NCI-H2081 treated with DMSO at 0.1 percent for 48 hours (cell line): ENCODE measurements at places on chromosomes 3 and 15.

DNA sequence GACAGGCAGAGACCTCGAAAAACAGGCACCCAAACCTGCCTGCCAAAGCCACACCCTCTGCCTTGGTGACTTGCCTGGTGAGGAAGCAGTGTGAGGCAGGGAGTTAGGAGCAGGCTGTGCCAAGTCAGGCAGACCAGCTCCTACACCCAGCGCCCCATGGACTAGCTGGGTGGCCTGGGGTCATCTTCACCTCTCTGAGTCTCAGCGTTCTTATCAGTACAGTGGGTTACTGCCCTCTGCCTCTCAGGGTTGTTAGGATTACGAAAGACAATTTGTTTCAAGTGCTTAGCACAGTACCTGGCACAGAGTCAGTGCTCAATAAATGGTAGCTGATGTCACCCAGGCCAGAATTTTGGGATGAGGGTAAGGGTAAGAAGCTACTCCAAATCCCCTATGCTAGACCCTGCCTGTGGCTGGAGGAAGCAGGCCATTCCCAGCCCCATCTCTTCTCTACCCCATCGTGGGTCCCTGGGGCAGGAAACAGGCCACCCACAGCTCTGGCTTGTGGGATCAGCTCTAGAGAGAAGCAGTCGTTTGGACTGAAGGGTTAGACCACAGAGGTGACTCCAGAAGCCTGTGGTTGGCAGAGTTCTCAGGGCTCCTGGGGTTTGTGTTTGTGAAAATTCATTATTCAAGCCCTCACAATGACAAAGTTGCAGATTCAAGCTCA is 10.1 kb downstream of the SLC51B start:
- DNase-seq: no peak

- DNase-seq: no peak
Observed at GRCh38 chr15:34773013-34773412, 18.2 kb upstream of the GJD2 start.

DNA sequence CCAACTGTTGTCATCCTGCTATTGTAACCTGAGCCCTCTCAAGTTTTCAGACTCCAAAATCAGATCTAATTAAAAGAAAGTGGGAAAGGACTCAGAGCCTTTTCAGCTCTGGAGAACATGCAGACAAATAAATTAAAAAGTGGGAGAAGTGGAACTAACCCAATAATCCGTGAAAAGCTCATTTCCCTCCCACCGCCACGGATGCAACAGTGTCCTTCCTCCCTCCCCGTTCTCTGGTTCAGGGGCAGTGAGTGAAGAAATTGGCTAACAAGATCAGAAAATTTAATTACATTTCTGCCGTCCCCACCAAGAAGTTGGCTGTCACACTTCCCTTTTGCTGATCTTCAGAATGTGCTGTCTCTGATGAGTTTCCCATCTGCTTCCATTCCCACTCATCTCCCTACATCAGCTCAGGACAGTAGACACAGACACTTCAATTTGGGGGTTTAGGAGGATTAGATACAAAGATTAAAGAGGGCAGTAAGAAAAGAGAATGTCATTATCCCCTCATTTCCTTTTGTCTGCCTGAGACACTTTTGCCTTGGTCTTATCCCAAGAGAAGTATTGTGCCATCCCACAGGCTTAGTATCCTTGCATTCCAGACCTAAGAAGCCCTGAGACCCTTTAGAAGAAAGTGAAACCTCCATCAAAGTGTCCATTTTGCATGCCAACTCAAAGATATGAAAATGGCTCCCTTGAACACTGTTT is 335.7 kb upstream of the PPP2R3A start:
- DNase-seq: no peak

GRCh38 chr3:158696618-158697017 is 24.2 kb upstream of the LXN start:
- no peak for DNase-seq

DNA sequence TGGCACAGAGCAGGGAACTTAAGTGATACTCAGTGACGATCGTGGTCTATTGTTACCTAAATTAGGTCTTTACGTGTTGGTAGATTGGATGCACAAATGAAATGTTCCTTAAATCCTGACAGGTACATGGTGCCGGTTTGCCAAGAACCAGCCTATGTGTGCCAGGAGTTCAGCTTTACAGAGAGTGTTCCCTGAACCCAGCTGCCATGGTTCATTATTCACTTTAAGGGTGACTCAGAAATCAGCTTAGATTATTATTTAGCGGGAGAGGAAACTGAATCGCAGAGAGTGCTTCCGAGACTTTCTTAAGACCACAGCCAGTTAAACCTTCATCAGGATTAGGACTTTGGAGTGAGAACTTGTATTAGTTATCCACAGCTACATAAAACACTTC is 21.5 kb downstream of the FAM43A start:
- no peak for DNase-seq

GRCh38 chr3:189446959-189447560 is 184.1 kb upstream of the TP63 start:
- DNase-seq: no peak

DNA sequence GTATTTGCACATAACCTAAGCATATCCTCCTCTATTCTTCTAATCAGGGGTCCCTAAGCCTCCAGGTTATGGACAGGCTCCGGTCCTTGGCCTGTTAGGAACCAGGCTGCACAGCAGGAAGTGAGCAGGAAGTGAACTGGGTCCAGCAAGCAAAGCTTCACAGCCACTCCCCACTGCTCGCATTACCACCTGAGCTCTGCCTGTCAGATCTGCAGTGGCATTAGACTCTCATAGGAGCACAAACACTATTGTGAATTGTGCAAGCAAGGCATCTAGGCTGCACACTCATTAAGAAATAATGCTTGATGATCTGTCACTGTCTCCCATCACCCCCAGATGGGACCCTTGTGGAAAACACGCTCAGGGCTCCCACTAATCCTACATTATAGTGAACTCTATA is 9.8 kb downstream of the MSL2 start:
- DNase-seq: peak; percentile 36

DNA sequence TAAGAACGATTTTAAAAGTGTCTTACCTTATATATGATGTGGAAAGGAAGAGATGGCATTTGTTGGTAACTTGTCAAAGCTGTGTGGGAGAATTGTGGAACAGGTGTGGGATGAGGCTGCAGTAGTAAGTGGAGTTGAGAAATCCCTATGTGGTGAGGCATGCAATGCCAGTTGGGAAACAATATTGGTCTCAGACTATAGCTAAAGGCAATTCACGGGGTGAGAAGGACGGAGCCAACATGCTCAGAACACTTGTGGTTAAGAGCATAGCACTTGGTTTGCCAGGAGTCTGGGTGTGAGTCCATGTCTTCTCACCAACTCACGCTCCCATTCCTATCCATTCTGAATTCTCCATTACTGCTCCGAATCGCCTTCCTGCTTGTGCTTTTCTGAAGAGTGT is 615.6 kb upstream of the ADAMTS9 start:
- DNase-seq: no peak

- DNase-seq: no peak
Observed at GRCh38 chr3:115042351-115042750, 104.7 kb downstream of the ZBTB20 start.

DNA sequence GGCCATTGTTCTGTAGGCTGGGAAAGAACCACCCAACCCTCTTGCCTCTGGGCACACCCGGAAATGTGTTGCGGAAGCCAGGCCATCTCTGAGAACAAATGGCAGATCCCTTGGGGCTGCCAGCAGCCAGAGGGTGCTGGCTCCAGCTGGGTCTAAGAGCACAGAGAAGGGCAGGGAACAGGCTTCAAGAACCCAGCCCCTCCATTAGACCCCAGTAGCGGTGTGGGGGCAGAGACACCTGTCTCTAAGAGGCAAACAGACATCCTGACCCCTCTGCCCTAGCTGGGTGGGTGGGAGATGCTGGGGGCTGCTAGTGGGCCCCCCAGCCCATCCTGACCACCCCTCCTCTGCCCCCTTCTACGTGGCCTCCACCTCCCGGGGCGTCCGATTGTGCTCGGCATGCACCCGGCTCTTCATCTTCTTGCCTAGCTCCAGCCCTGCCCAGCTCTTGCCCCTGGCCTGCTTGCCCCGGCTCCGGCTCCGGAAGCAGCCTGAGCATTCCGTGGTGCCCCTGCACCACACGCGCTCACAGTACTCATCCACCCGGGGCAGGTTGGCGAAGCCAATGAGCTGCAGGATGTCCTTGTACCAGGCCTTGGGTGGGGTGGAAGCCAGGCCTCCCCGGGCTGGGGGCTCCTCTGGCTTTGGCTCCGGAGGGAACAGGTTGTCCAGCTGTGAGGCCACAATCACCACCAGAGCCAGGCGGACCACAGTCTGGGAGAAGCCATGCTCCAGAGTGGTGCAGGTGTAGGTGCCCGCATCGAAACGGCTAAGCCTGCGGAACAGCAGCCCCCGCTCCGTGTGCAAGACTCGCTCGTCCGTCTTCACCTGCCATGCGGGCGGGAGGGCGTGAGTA is 9.4 kb downstream of the SEMA3G start:
- no peak for DNase-seq

DNA sequence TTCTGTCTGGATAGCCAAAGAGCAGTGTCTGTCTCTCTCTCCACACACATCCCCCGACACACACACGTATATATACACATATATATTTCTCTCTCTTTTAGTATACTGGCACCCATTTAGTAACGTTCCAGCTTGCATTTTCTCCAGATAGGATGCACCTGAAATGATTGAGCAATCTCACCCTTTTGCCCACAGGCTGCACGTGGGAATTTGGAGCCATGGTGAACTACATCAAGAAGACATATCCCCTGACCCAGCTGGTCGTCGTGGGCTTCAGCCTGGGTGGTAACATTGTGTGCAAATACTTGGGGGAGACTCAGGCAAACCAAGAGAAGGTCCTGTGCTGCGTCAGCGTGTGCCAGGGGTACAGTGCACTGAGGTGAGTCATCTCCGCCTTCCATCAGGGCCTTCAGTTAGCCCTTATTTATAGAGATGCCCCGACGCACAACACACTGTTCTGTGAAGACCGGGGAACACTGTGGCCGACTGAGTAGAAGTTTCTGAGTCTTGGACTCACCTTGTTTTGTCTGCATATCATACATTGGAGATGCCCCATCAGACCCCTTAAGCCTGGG is 45.7 kb downstream of the RLBP1 start:
- DNase-seq: no peak

DNA sequence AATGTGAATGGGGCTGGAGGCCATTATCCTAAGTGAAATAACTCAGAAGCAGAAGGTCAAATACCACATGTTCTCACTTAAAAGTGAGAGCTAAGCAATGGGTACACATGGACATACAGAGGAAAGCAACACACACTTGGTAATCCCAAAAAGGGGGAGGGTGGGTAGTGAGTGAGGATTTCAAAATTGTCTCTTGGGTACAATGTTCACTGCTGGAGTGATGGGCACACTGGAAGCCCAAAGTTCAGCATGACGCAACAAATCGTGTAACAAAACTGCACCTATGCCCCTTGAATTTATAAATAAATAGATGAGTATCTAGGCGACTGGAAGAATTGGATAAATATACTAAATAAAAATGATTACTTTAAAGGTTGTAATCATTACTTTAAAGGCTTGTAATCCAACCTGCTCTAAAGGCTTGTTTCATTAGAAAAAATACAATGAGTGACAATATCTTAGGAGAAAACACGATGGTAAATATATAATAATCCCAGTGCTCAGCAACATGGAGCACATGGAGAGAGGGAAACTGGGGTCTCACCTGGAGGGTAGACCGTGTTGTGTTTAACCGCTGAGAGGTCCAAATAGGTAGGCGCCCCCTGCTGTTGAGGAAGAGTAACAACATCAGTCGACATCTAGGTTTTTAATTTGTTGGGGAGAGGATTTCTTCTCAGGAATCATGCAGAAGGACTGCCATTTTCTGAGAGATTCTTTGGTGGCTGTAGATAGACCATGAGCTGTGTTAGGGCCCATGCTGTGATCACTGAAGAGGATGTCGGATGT is 78.5 kb upstream of the ROBO1 start:
- DNase-seq: no peak

DNA sequence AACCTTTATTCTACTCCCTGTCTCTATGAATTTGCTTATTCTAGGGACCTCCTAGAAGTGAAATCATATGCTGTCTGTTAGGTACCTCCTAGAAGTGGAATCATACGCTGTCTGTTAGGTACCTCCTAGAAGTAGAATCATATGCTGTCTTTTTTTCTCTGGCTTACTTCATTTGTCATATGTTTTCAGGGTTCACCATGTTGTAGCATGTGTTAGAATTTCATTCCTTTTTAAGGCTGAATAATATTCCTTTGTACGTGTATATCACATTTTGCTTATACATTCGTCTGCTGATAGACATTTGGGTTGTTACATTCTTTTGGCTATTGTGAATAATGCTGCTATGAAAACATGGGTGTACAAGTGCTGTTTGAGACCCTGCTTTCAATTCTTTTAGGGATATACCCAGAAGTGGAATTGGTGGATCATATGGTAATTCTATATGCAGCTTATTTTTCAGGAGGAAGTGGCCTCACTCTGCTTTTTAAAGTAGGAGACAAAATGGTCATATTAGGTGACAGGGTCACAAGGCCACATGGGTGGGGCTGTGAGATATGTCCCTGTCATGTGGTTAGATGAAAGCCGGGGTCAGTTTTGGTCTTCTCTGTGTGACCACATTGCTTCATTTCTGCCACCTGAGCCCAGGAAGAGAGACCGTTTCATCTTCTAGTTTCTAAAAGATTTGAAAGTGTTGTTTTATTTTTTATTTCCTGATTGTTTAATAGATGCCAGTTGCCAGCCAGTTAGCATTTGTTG is 76.7 kb downstream of the FLNB start:
- no peak for DNase-seq

DNA sequence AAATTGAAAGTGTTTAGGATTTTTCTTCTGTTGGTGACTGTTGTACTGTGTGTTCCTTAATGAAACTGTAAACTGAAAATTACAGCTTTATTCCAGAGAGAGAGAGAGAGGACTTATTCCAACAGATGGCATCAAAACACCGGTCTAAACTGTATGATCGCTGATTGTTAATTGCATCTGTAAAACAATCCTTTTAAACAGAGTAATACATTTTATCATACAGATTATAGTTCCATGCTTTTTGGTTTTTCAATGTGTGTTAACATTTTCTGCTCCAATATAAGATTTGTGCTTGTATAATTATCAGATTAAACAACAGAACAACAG is 289.7 kb upstream of the DNAJC19 start:
- DNase-seq: no peak

- no peak for DNase-seq
Observed at GRCh38 chr15:69668963-69669362, 216.3 kb downstream of the RPLP1 start.

DNA sequence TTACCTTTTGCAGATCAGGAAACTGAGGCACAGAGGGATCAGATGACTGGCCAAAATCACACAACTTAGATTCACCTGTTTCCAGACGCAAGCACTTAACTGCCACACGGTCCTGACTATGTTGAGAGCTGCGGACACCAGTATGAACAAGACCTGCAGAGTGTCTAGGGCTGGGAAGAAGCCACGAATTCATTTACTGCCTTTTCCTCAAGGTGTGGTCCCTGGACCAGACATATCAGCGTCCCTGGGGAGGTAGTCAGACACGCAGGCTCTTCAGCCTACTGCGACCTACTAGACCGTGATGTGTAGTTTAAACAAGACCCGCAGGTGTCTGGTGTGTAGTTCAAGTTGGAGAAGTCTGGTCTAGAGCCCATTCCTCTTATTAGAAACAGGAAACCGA is 541 bp upstream of the SLC6A11 start:
- no peak for DNase-seq
